Upper lobe of left lung (tissue), 6 donors: ENCODE measurements at places on chromosomes 1 and 21.

GRCh38 chr1:218785928-218786327 lies 387.8 kb upstream of the LYPLAL1 start:
- DNase-seq, result no peak

GRCh38 chr1:79364896-79365295 lies 358.4 kb upstream of the ADGRL4 start:
- DNase-seq, result no peak

DNA sequence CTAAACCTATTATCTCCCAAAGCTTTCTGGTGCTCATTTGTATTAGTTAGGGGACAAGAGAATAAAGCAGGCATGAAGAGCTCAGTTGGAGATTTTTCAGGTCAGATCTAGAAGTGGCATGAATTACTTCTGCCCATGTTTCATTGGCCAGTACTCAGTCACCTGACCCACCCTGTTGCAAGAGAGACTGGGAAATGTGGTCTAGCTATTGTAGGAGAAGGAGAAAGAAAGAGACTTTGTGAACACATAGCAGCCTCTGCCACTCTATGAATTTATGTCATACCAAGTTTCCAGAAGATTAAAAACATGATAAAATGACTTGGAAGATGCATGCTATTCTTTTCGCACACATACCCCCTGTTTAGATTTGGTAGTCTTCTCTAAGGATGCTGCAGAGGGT lies 302.3 kb upstream of the RUNX1 start:
- no peak for DNase-seq

DNA sequence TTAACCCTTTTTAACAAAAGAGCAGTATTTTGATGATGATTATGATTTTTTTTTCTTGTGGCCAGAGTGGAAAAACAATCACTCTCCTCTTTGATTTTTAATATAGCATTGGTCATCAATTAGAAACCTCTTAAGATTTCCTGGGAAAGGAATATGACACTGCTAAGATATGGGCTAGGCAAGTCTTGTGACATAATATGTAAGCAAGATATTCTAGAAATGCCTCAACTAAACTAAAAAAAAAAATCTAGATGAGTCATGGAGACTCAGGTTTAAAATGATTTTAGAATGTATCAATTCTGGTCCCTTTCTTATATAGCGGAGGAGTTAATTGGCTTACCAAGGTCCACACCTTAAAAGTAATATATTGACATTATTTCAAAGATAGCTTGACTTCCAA lies 60.3 kb upstream of the JUN start:
- no peak for DNase-seq

GRCh38 chr1:6144647-6145395 lies 35.3 kb downstream of the CHD5 start:
- no peak for DNase-seq

GRCh38 chr1:17819129-17819802 lies 64.1 kb downstream of the ACTL8 start:
- DNase-seq, result no peak

DNA sequence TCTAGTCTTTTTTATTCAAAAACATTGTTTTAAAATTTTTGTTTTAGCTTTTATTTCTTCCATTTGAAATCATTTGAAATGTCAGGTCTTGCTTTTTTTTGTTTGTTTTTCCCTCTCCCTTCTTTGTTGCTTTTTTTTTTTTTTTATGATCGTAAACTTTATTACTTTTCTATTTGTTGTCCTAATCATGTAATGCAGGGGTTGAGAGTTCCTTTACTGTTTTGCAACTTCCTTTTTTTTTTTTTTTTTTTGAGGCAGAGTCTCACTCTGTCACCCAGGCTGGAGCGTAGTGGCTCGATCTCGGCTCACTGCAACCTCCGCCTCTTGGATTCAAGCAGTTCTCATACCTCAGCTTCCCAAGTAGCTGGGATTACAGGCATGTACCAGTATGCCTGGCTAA lies 24.8 kb downstream of the IVNS1ABP start:
- DNase-seq, result no peak

DNA sequence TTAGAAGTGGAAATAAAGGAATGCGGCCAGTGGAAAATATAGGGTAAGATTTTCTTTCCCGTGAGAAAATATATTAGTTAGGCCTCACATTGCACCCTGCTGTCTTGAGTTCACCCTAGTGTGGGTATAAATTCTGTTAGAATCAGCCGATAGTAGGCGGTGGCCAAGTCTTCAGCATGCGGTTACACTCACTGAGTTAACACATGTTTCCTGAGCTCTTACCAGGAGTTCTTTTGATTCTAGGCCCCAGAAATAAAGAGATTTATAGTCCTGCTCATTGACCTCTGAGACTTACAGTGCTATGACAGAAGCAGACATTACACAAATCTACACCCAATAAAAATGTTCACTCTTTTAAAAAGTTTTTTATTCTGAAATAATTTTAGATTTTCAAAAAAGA lies 279.3 kb upstream of the LRRC7 start:
- no peak for DNase-seq

DNA sequence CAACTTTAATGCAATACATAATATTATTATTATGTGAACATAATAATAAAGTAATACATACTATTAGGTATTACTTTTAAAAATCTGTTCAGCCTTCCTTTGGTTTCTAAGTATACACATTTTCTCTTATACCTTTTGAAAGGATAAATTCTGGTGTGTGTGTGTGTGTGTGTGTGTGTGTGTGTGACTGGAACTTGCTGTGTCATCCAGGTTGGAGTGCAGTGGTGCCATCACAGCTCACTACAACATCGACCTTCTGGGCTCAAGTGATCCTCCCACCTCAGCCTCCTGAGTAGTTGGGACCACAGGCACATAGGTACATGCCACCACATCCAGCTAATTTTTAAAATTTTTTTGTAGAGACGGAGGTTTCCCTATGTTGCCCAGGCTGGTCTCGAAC lies 88.5 kb downstream of the CCDC30 start:
- no peak for DNase-seq

DNA sequence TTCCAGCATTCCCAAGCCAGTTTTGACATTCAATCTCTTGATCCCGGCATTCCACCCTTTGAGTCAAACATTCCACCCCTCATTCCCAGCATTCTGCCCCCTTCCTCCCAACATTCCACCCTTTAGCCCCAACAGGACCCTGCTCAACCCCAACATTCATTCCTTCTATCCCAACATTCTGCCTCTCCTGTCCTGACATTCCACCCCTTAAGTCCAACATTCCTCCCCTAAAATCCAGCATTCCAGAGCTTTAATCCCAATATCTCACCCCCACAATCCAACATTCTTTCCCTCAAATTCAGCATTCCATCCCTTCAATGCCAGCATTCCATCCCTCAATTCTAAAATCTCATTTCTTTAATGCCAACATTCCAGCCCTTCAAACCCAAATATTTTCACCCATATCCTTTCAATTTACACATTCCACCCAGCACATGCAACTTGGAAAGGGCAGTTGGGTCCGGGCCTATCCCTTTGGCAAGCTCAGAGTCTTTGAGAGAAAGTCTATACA lies 22.9 kb downstream of the DDX20 start:
- DNase-seq, result no peak

DNA sequence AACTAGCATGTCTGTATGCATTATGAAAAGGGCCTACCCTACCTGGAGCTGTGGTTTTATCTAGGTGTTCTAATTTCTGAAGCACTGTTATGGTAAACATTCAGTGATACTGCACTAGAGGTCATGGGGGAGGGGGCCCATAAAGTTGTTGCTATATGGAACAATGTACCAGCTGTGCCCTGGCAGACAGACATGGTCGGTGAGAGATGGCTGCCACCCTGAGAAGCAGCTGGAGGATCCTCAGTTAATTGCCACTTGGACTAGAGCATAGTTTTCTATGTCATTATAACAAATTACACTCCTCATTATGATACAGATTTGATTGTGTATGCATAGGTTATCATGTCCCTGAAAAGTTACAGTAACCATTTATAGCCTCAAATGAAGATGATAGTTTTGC lies 45.4 kb downstream of the ILDR2 start:
- DNase-seq, result no peak

DNA sequence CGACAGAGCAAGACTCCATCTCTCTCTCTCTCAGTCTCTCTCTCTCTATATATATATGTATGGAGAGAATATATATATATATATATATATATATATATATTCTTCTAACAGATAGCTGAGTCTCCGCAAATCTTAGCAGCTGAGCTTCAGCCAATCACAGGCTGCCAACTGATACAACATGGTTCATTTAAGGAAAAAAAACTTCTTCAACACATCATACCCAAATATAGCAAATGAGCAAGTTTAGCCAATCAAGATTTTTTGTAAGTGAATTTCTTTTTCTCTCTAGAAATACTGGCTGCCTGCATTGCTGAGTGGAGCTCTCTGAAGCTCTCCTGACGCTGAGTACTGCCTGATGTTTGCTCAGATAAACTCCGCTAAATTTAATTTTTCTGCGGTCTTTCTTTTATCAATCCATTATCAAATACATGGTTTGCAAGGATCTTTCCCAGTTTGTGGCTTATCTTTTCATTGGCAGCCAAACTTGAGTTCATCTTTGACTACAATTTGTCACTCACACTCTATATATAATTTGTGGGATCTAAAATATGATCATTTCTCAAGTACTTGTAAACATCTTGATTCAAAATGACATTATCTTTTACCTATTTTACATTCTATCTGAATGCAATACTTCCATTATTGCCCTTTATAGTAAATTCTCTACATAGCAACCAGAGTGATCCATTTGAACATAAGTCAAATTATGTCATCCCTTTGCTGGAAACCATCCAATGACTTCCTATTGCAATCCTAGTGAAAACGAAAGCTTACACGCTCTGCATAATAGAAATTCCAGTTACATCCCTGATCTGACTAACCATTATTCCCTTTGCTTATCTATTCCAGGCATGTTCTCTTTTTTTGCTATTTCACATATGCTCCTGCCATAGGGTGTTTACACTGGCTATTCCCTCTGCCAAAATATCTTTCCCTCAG lies 2131.7 kb downstream of the MRPL39 start:
- DNase-seq, result no peak

DNA sequence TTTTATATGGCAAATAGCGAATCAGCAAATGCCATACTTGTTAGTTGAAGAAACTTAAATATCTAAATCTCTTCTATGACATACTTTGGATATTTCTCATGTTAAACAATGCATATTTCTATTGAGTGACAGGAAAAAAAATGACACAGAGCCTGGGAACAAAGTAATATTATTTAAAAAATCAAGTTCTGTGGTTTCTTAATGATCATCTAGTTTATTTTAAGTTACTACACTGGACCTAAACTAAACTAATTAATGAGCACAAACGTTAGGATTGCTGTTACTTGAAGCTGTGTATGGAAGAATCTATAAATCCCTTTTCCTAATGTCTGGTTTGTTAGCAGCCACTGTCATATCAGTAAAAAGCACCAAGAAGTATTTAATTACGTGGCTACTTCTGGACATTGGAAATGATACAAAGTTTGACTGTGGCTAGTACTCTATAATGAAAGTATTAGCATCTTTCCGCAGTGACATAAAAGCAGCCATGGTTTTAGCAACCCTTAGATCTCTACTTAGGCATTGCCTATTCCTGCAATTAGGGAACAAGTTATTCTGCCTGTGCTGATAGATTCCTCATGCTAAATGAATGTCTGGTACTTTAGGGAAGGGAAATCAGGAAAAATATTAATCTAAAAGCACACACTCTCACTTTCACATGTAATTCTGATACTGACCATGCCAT lies 981.7 kb upstream of the B3GALT2 start:
- no peak for DNase-seq

GRCh38 chr1:227765261-227766014 lies 30.2 kb downstream of the SNAP47 start:
- no peak for DNase-seq

DNA sequence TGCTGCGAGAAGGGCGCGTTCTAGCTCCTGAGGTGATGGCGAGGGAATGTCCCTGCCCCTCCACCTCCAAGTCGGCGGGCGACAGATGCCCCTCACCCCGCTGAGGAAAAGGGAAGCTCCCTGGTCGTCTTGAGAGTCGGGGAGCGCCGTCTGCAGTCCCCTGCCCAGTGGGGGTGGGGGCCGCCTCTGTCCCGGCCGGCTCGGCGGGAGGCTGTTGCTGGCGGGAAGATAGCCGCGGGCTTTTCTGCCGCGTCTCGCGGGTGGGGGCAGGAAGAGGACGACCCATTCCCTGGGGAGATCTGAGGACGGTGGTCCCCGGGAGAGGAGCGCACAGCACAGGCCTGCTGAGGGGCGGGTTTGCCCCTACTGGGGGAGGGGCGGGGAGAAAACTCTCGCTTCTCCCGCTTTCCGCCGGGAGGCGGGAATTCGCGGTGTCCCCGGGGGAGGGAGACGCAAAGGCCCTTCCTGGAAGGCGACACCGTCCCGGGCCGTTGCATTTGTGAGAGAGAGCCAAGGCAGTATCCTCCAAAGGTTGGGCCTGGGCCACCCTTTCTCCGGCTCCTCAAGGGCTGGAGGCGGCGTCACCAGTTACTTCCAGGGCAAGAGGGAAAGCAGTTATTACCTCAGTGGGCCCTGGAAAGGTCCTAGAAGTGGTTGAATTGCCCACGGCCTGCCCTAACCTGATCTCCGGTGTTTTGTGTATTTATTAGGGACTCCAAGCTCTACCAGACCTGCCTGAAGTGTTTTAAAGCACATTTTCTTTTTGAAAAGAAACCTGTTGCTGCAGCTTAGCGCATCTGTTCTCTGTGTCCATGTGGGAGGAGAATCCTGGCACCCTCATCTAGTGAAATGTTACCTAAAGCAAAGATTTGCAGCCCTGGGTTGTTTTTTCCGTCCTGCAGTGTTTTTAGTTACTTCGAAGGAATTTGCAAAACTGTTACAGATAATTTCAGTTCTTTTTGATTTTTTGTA lies 648 bp downstream of the S100PBP start:
- DNase-seq, result peak; percentile 90

- no peak for DNase-seq
Observed at GRCh38 chr1:152753586-152753985, 4.2 kb upstream of the KPRP start.

GRCh38 chr1:160646180-160646579 lies 664 bp downstream of the SLAMF1 start:
- no peak for DNase-seq

DNA sequence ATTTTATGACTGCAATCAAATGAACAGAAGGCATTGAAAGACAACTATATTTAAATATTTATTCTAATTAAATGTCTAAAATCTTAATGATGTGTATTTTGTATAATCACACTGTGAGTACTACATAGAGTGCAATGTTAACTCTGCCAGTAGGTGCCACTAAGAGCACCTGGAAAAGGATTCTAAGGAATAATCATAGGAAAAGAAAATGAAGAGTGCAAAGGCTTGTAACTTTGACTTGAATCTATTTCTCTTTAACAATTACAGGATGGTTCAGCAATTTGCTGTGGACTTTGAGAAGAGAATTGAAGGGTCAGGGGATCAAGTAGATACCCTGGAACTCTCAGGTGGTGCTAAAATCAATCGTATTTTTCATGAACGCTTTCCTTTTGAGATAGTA lies 200.4 kb downstream of the DNM3 start:
- DNase-seq, result no peak

GRCh38 chr1:17744666-17745478 lies 10.3 kb upstream of the ACTL8 start:
- DNase-seq, result peak; percentile 29

- DNase-seq, result peak; percentile 73
Observed at GRCh38 chr1:109895720-109896504, 14.7 kb upstream of the CSF1 start.

DNA sequence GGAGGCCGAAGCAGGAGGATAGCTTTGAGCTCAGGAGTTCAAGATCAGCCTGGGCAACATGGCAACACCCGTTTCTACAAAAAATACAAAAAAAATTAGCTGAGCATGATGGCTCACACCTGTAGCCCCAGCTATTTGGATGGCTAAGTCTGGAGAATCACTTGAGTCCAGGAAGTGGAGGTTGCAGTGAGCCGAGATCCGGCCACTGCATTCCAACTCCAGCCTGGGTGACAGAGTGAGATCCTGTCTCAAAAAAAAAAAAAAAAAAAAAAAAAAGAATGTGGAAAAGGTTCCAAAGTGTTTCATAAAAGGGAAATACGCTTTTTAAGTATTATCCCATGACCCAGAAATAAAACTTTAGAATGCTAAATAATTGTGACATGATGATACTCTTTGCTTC lies 8.0 kb downstream of the S1PR1 start:
- no peak for DNase-seq
